ENCODE measurements at places on chromosomes 5 and 9.

GRCh38 chr5:86881493-86882090 lies 263.9 kb downstream of the COX7C start:
- DNase-seq: no peak

- DNase-seq: peak; percentile 79
These were observed 13.8 kb downstream of the TSPAN17 start for GRCh38 chr5:176660860-176661641.

GRCh38 chr9:111915425-111915758 lies 18.8 kb downstream of the UGCG start:
- DNase-seq: no peak

DNA sequence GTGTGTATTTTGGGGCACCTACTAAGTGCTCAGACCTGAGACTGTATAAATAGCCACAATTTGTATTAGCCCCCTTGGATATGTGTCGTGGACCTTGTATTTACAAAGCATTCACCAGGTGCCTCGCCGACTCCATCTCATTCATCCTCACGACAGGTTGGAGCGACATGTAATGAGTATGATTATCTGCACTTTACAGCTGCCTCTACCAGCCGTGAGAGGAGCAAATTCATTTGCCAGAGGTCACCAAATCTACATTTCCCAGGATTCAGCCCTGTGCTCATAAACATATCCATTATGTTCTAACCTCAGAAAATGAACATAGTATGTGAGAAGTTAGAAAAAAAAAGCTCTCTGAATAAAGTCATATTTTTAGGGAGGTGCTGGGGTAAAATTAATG lies 167.4 kb downstream of the ZDHHC21 start:
- no peak for DNase-seq

DNA sequence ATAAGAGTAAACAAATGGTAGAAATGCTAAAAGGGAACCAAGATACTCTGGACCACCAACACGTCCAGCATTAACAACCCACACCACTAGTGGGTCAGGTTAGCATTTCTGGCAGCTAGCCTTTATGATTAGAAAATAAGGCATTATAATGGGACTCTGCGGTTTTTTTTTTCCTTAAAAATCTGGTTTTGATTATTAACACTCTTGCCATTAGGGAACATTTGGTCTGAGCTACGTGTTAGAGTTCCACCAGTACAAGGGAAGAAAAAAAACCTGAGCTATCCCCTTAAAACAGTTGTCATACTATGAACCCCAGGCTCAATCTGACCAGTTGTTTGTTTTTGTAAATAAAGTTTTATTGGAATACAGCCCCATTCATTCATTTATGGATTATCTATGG lies 110.4 kb downstream of the NTRK2 start:
- DNase-seq: no peak

DNA sequence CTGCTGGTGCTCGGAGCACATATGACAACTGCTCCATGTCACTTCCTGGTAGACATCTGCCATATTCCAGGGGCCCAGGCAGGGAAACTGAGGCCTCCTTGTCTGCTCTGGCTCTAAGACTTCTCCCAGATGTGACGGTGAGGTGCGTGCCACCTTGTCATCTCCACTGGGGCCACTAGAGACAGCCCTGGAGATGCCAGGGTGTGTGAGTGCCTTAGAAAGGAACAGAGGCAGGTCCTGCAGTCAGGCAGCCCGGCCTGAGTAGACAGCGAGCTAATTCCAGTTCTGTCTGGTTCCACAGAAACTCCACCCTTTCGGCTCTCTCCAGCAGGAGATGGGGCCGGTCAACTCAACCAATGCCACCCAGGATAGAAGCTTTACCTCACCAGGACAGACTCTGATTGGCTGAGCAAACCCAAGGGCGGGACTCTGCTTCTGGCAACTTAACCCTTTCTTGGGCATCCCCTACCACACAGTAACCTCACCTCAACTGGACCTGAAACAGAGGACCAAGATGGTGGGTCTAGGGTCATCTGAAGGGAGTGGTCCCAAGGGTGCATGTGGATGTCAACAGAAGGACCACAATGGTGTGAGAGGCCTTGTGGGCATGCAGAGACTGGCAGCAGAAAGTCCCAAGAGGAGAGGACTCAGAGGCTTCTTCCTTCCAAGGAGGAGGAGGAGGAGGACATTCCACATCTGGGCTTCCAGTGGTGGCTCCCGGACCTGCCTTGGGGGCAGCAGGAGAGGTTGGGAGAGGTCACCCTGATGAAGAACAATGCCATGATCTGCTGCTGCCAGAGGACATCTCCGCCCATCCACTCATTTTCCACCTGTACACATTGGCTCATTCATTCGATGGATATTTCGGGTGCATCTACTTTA lies 77.7 kb downstream of the RGS3 start:
- no peak for DNase-seq

DNA sequence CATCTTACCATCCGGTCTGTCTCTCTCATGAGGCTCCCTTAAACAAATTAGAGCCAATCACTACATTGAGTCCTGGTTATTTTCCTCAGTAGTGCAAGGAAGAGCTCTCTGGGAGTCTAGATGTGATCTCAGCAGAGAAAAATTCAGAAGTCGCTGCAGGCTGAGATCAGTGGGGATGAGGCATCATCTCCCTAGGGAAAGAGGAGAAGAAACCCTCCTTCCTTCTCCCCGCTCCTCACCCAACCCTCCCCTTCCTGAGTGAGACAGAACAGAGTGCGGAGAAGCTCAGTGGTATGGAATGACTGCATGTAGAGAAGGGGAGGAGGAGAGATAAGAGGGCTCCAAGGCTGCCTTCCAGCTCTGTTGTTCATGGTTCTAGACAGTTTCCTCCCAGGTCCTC lies 80.5 kb downstream of the PAPPA start:
- DNase-seq: no peak

GRCh38 chr9:136044207-136044970 lies 50.7 kb downstream of the NACC2 start:
- DNase-seq: no peak

DNA sequence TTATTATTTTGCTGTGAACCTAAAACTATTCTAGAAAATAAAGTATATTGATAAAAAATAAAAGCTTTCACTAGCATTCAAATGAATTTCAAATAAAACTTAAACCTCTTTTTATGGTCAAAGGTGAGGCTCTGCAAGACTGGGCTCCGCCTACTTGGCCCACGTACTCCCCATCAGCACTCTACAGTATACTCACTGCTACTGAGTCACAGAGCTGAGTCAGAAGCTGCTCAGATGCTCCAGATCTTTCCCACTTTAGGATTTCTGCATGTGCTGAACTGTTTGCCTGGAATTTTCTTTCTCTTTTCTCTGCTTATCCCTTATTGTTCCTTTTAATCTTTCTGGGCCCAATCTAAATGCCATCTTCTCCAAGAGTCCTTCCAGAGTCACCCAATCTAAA lies 331.9 kb upstream of the CCNG1 start:
- no peak for DNase-seq

- DNase-seq: no peak
These were observed 20.1 kb downstream of the DOCK2 start for GRCh38 chr5:169657127-169657526.

DNA sequence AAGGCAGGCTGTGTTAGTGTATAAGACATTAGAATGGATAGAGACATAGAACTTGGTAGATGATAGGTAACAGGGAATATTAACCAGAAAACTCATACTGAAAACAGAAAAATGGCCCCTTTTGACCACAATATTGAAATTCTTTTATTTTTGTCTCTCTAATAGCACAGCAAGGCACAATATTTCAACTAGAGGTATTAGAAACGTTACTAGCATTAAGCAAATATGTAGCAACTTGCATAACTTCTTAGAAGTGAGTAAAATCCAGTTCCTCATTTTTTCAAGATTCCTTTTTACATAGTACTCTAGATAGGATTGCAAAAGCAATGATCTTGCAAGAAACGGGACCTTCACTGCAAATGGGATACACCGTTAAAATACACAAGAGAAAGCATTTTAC lies 102.7 kb upstream of the VCAN start:
- DNase-seq: no peak

DNA sequence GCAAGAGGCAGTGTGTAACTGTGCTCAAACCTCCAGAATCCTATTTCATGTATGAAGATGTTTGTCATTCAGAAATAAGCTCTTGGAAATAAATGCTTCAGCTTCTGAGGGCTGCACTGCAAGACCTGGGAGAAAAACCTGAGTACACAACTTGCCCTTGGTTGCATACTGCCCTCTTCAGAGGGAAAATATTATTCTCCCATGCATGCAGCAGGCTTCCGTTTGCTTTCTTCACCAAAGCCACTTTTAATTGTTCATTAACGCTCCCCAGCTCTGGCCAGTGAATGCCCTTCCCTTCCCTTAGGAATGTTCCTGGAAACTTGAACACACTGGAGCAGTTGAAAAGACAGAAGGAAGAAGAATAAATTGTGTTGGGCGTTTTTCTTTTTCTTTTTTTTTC lies 2.5 kb upstream of the WHRN start:
- DNase-seq: peak; percentile 60

GRCh38 chr9:14293801-14294200 lies 20.1 kb downstream of the NFIB start:
- no peak for DNase-seq

DNA sequence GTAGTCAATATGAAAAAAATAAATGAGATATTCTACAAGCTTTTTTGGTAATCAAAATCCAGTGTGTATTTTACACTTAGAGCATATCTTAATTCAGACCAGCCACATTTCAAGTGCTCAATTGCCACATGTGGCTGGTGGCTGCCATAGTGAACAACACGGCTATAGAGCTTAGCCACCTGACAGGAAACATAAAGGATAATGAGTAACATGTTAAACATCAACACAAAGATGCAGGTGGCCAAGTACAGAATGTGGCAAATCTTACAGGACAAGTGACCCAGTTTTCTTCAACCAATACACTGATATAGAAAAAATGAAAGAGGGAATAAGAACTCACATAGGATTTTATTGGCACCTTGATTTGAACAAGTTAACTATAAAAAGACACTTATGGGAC lies 61.4 kb downstream of the KIF24 start:
- no peak for DNase-seq

DNA sequence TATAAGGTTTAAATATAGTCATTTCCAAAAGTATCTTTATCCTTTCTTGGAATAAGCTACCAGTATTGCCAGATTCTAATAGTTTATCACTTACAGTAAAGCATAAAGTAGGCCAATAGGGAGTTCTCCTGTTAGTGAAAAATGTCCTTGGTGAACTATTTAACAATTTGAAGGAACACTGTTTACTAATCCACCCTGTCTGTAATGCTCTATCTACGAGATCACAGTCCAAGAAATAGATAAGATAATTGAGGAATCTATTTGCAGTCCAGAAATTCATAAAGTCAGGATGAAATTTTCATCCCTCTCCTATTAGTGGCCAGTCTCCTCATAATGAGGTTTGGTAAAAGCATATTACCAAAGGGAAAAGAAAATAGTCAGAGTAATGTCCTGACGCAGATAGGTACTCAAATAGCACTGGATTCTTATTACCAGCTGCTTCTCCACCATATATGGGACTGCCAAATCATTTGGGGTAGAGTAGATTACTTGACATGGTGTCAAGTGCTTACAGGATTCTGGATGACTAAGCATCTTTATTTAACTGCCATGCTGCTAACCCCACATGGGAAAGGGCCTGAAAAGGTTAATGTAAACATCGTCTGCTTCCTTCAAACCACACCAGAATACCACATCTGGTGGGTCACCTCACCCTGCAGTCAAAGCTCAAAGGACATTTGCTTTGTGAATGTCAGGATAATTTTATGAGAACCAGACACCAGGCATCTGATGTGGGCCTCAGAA lies 808.1 kb downstream of the EFNA5 start:
- DNase-seq: no peak

- DNase-seq: no peak
These were observed 182.1 kb downstream of the ARHGAP26 start for GRCh38 chr5:142952229-142952628.

GRCh38 chr5:164721656-164722055 lies 1216.2 kb downstream of the MAT2B start:
- DNase-seq: no peak

DNA sequence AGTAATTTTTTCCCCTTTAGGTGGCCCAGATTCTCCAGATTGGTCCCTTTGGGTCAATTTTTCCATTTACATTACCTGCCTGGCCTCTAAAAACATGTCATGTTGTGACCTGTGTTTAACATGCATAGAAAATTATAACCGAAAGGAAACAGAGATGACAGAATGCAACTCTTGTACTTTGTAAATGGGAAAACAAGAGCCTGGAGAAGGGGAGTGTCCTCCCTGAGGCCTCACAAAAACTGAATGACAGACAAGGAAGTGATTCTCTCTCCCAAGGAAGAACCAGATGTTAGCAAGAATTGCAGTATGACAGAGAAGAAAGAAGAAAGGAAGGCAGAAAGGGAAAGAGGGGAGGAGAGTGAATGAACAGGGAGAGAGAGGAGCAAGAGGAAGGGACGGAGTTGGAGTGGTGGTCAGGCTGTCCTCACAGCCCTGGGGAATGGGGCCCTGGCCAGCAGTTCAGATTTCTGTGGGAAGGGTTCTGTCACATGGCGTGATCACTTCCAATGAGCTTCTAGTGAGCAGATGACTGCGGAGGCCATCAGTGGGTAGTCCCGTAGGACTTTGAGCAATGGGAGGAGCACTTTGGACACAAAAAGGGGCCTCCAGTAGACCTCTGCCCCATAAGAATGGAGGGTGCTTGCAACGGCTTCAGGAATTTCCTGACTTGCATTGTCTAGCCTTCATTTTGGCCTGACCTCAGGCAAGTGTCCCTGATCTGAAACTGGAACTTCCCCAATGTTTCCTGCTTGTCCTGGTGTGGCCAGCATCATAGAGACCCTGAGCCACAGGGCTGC lies 31.6 kb downstream of the ABLIM3 start:
- no peak for DNase-seq
